ENCODE measurements at places on chromosomes 6 and 20.

DNA sequence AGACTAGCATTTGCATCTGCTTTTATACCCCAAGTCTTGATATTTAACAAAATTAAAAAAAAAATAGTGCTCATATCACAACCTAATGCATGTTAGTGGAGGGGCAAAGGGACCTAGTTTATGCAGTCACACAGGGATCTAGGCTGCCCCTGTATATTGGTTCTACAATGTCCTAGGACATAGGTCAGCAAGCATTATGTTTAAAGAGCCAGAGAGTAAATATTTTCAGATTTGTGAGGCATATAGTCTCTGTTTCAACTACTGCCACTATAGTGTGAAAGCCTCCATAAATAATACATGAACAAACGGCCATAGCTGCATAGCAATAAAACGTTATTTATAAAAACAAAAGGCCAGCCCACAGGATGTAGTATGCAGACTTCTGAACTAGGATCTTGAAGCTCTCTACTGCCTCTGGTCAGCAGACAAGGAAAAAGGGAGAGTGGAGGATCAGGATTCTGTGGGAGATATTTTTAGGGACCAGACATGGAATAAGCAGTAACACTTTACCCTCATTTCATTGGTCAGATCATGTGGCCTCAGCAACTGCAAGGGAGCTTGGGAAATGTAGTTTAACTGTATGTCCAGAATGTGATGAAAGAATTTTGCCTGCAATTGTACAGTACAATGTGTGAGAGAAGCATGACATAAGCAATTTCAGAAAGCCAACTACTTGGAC lies 414.2 kb upstream of the SPTLC3 start:
- DNase-seq: no peak

- no peak for DNase-seq
These were observed 11.4 kb upstream of the RAMACL start for GRCh38 chr6:166597711-166598440.

DNA sequence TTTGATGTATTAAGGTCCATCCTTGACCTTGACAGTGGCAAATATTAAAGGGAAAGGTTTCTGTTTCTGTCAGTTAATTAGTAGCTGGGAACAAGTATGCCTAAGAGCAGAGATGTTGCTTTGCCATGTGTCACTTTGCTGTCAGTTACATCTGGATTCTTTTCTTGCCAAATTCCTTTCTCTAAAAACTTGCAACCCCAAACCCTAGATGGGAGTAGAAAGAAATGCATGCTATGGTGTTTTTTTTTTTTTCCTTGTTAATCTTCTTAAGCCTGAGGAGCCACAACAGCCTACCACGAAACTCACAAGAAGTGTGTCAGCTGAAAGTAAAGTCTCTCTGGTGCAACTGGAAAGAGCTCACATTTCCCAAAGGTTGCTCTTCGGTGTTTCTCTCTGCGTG lies 18.0 kb upstream of the CLDN20 start:
- no peak for DNase-seq

DNA sequence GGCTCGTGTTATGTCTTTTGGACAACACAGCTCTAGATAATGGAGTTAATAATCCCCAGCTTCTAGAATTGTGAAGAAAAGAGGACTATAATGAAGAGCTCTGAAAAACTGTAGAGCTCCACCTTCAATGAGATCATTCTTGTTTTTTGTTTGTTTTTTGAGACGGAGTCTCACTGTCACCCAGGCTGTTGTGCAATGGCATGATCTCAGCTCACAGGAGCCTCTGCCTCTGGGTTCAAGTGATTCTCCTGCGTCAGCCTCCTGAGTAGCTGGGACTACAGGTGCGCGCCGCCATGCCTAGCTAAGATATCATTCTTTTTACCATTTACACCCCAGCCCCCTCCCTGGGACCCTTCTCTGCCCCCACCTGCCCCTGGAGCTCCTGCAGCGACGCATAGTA lies 36.6 kb downstream of the ERGIC3 start:
- DNase-seq: no peak

DNA sequence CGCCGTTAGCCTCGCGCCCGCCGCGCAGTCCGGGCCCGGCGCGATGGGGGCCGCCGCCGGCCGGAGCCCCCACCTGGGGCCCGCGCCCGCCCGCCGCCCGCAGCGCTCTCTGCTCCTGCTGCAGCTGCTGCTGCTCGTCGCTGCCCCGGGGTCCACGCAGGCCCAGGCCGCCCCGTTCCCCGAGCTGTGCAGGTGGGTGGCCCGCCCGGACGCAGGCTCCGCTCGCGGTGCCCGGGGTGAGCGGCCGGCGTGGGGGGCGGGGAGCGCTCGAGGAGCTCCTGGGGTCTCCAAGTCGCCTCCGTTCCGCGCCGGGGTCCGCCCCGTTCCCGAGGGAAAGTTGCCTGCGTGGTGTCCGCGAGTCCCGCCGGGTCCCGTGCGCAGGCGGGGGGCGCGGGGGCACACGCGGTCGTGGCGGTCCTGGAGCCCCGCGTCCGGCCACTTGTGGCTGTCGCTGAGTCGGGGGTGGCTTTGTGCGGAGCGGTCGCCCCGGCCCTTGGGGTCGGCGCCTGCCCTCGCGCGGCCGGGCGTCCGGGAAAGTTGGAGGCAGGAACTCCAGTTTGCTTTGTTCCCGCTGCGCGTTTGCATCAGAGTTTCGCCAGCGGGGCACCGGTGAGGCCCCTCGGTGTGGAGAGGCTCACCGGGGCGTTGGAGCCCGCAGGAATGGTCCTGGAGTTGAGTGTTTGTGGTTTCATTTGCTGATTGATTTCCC lies 476 bp downstream of the IGF2R start:
- peak; percentile 63 for DNase-seq

GRCh38 chr20:34060970-34061369 lies 51.1 kb downstream of the EIF2S2 start:
- DNase-seq: no peak

- no peak for DNase-seq
These were observed 6.9 kb upstream of the RNF144B start for GRCh38 chr6:18380158-18380836.

DNA sequence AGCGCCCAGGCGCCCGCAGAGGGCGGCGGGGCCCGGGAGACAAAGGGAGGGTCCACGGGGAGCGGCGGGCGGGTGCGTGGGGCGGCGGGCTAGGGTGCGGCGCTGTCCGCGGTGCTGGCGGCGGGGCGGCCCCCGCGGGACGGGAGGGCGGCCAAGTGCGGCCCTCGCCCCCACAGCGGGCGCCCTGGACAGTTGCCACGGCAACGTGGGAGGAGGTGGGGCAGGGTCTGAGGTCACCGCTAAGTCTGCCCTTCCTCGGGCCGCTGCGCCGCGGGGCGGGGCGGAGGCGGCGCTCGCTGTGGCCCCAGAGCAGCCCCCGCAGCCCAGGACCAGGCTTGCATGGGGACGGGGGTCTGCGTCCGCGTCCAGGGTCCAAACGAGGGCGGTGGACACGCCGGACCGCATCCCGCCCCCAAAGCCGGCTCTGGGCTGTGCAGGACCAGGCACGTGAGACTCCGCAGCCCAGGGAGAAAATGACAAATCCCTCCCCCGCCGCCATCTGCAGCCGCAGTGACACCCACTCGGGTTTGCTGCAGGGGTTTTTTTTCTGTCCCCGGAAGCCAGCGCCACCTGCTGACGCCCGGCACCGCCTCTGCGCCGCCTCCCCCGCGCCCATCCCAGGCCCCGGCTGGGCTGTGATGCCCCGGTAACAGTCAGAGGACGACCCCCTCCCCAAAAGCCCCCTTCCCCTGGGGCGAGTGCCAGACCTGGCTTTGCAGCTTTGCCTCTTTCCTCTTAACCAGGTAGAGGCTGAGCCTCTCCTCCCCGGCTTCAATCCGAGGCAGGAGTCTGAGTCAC lies 36.8 kb downstream of the YTHDF1 start:
- DNase-seq: no peak

DNA sequence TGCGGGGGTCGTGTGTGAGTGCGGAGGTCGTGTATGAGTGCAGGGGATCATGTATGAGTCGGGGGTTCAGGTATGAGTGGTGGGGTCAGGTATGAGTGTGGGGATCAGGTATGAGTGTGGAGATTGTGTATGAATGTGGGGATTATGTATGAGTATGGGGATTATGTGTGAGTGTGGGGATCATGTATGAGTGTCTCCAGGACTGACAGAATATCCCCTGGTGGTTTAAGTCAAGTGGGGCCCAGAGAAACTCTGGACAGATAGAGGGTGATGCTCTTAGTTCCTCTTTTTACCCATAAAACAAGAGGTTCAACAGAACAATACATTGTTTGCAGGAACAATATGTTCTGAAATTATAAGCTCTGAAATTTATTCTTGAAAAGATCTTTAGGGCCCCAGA lies 131.9 kb downstream of the UST start:
- DNase-seq: no peak

DNA sequence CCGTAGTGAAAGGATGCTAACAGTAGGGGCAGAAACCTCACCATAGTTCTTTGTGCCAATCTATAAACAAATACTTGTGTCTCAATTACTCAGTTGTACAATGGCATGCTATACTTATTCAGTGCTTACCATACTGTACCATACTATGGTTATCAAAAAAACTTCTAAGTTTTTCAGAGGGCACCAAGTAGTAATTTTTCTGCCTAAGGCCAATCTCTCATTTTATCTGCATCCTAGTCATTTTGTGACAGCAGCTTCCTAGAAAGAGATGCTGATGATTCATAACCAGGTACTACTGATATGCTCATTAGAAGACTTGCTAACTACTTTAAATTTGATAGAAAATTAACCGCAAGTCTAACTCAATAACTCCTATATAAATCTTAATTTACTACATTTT lies 42.9 kb downstream of the TMEM244 start:
- DNase-seq: no peak

DNA sequence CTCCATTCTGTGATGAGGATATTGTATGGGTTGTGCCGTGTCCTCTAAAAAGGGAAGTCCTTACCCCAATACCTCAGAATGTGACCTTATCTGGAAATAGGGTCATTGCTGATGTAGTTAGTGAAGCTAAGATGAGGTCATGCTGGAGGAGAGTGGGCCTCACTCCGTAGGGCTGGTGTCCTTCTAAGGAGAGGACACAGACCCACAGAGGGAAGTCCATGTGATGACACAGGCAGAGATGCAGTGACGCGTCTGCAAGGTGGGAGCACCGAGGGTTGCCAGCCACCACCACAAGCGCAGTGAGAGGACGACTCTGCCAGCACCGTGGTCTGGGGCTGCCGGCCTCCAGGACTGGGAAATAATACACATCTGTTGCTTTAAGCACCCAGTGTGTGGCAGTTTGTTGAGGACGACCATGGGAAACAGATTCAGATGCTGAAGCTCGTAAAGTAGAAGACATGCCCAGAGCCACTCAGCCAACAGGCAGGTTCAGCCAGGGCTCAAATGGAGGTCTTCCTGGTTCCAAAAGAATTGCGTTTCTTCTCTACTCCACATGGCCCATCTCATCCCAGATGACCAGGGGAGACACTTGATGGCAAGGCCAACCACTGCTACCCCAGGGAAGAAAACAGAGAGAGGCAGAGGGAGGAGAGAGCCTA lies 59.2 kb upstream of the DUSP22 start:
- DNase-seq: no peak

GRCh38 chr6:50056242-50056641 lies 6.5 kb upstream of the DEFB112 start:
- DNase-seq: no peak

GRCh38 chr6:29071831-29072723 lies 15.0 kb downstream of the OR2B3 start:
- no peak for DNase-seq

DNA sequence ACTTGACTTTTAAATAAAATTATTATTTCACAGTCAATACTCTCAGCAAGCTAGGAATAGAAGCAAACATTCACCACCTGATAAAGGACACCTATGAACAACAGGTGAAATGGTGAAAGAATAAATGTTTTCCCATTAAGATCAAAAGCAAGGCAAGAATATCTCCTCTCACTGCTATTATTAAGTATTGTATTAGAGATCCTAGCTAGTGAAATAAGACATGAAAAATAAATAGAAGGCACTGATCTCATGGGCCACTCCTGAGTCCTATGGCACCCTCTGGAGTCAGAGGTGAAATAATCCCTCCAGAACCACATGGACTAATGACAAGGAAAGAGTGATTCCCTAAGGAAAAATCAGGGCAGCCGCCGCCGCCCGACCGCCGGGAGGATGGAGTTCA lies 4.0 kb upstream of the NUDT3 start:
- DNase-seq: no peak

DNA sequence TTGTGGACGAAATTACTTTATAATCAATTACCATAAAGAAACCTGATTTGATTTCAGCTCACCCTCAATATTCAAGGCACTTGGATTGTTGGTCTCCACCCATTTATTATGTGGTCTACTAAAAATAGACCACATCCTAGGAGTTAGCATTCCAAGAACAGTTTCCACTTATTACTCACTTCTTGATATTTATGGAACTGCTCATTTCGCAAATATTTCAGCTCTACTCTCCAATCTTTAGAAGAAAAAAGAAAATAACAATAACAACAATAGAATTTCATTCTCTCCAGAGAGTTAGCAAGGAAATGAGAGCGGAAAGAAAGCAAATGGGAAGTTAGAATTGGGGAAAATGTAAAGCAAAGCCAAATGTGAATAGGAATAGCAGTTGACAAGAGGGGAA lies 26.2 kb upstream of the HDAC2 start:
- DNase-seq: no peak

DNA sequence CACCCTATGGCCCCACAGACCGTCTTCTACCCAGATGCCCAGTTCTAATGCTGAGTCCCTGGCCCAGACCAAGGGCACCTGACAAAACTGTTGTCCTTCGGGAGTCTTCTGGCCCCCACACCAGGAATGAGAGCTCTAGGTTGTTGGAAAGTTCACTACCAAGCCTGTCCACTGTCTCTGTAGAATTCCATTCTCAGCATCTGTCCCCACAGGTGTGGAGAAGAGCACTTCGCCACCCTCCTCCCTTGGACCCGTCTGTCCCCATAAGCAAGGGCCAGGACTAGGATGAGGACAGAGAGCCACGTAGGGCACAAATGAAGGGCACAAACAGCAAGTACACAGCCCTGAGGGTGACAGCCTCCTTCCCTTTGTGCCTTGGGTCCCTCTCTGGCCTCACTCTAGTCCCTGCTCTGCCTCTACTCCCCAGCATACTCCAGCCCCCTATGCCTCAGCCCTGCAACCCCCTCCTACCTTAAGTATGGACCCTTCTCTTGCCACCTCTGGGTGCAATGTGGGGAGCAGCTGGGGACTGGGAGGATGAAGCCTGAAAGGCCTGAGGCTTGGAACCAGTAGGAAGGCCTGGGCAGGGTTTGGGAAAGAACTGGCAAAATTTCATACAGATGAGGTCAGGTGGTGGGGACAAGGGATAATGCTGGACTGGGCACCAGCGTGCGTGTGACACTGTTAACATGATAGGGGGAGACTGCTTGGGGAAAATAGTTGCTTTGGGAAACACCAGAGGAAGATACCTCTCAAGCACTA lies 4.3 kb downstream of the LZTS3 start:
- DNase-seq: no peak

DNA sequence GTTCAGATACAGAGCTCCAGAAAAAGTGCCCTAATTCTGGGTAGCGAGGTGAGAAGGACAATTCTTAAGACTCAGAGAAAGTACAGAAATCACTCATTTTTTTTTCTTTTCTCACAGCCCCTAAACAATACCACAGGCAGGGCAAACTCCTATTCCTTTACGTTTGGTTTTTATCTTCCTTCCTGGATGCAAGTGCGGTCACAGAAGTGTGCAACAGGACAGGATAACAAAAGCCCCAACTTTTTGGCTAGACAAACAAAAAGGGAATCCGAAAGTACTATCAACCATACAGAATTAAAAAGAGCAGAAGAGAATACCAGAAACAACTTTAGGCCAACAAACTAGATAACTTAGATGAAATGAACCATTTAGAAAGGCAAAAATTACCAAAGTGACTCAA lies 18.4 kb upstream of the BEND6 start:
- no peak for DNase-seq
